ENCODE measurements at places on chromosomes 5 and 9. TPM values are rescaled to one million over a fixed set of nuclear protein-coding genes. Genes with fewer than 3 reads are reported as not detected.

The BHMT gene
- not detected for total RNA-seq

The ADGRD2 gene
- total RNA-seq: not detected

The TRIM7 gene
- total RNA-seq: 5.2 TPM

The MTAP gene
- total RNA-seq: 36.9 TPM

The GKAP1 gene
- 2.6 TPM for total RNA-seq

The ORM2 gene
- not detected for total RNA-seq

The RASGEF1C gene
- total RNA-seq: not detected

The ITK gene
- not detected for total RNA-seq

Data from dermis blood vessel endothelial cell (primary cell).